ENCODE measurements at places on chromosomes 6 and 20.
A peak's percentile ranks its signal among the peaks of the same experiment; 100 is the strongest.

GRCh38 chr6:89567630-89568390, 70.7 kb downstream of the LYRM2 start:
- DNase-seq: no peak

DNA sequence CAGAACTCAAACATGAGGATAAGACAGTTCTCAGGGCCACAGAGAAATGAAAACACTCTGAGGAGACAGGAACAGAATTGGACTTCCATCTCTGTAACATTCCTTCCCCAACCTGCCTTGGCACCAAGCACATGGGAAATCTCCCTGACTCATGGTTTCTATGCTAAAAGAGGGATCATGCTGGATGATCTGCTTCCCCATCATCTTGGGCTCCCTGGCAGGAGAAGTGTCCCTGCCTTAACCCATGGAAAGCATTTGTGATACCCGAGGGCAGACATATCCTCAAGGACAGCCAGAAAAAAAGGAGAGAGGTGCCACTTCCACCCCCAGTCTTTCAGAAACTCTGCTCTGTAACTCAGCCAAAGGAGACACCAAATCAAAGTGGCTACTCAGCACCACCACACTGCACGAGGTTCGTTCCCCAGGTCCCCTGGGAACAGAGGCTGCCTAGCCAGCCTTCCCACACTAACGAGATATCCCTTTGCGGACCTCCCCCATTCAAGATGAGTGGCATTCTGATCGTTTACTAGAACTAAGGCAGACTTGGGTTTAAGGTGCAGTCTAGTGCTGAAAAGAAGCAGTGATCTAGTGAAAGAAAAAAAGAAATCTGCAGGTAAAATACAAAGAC, 34.8 kb downstream of the BLOC1S5 start:
- no peak for DNase-seq

DNA sequence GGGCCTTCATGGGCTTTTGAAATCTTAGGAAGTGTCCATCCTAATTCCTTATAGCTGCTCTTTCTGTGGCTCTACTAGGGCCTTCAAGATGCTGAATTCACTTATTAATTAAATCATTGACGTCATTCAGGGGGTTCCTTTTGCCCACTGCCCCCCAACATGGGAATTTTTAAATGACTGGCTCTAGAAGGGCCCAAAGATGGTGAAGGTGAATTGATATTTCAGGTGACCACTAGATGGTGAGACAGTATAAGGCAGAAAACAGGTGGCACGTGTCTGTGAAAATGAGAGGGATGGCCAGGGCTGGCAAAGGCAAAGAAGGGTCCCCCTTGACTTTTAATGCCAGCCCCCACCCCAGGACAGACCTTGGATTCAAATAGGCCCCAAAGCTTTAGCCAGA, 11.8 kb downstream of the GNAS start:
- DNase-seq: no peak

- no peak for DNase-seq
Observed at GRCh38 chr6:129662406-129662766, 47.6 kb downstream of the ARHGAP18 start.

DNA sequence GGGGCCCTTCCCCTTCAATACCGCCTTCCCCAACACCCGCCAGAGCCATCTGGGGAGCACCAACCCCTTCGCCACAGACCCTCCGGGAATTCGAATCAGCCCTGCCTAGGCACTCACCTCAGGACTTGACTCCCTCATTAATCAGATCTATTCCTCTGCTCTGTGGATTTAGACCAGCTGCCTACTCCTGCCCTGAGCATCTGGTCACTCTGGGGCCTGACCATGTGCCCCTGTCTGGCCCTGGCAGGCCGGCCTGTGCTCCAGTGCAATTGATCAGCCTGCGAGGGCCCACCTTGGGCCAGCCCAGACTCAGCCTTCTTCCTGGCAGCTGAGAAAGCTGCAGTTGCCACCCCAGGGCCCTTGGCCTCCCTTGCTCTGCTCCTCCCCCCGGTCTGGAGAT, 46.0 kb downstream of the GRM4 start:
- DNase-seq: no peak

- DNase-seq: no peak
Observed at GRCh38 chr6:13360671-13361540, 32.6 kb upstream of the TBC1D7 start.

- no peak for DNase-seq
Observed at GRCh38 chr6:40125680-40126394, 191.6 kb upstream of the MOCS1 start.

GRCh38 chr6:30720738-30721197, 616 bp downstream of the TUBB start:
- DNase-seq: no peak

DNA sequence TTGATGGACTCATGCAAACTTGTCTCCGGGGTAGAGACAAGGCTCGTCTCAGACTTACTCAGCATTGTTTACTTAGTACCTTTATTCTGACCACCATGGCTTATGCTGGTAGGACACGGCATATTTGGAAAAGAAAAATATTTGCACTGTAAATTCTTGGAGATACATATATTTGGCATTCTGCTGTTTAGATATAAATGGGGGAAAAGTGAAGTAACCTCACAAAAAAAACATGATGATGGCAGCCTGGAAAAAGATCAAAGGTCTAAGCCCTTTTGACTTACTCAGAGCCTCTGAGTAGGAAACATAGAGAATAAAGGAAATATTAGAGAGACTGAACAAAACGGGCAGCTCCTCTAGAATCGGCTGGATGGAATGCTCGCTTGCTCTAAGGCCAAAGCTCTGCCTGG, 32.5 kb downstream of the PDE10A start:
- no peak for DNase-seq

DNA sequence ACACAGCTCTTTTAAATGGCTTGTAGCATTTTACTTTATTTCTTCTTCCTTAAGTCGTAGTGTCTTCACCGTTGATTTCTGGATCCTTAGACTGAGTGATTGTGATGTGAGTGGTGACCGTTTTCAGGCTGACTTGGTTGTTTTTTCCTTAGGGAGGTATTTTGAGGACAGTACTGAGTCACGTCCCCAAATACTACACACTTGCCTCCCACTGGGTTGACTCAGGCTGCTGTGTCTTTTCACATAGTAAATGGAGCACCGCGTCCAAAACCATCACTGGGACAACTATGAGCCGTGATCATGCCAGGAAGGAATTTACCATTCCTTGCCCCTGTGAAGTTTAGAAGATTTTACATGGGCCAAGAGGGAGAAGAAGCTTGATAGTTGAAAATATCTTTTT, 174.1 kb downstream of the FARS2 start:
- DNase-seq: no peak

DNA sequence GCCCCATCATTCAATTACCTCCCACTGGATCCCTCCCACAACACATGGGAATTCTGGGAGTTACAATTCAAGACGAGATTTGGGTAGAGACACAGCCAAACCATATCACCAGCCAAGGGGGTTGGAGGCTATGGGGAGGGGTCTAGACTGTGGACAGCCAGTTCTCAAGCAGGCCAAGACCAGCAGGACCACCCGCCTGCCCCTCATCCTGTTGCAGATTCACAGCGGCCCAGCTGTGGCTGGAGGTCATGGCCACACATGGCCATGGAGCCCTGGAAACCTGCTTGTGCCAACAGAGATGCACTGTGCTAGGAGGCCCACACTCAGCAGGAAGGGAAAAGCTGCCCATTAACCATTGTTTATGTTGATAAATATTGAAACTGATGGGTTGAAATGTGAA, 240.5 kb downstream of the TTLL2 start:
- no peak for DNase-seq

DNA sequence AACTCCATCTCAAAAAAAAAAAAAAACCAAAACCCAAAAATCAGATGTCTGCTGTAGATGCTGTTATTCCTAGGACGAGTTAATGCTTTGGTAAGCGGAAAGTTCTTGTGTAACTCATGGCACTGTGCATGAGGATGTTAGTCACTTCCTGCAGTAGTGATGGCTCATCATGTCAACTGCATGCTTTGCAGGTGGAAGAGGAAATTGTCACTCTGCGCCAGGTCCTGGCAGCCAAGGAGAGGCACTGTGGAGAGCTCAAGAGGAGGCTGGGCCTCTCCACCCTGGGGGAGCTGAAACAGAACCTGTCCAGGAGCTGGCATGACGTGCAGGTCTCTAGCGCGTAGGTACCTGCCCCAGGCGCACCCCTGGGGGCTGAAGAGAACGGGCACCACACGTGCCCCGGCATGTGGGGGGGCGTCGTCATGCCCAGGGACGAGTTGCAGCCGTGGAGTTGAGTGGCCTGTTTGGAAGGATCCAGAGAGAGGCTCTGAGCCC, 8.5 kb downstream of the TPD52L2 start:
- DNase-seq: no peak

DNA sequence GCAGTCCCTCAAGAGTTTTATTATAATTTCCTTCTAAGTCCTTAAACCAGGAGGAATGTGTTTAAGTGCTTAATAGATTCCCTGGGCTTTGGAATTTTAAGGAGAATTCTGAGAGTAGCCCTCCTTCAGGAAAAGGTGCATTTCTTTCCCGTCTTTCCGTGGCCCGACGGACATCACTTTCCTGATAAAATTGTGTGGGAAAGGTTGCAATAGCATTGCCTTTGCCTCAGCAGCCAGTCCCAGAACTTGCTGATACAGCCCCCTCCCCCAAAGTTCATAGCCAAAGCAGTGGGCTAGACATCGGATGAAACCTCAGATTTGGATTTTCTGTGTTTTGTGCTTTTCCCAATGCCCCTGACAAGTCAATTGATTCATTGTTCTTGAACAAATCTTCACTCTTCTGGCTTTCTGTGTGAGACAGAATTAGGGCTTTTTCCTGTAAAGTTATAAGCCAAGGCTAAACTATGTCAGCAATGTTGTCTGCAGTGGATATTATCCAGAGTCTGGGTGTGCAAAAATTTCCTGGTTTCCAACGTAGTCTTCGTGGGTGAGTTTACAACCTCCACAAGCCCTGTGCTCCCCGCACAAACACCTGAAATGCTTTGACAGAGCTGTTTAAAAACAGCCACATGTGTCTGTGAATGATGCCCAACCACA, 1.1 kb upstream of the SMOC2 start:
- no peak for DNase-seq

DNA sequence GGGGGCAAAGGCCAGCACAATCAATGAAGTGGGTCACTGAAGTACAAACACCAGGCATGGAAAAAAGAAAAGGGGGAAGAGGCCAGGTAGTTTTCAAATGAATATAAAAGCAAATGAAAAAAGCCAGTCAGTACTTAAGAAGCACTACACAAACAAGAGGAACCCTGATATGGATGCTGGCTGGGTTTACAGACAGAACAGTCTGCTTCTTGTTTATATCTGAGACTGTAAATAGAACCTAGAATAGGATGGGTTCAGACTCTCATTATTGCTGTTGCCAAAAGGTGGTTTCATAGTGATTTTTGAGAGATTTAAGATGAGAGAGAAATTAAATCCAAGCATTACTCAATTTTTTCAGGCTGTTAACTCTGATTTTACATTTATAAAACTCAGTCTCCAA, 24.1 kb downstream of the USP45 start:
- DNase-seq: no peak

DNA sequence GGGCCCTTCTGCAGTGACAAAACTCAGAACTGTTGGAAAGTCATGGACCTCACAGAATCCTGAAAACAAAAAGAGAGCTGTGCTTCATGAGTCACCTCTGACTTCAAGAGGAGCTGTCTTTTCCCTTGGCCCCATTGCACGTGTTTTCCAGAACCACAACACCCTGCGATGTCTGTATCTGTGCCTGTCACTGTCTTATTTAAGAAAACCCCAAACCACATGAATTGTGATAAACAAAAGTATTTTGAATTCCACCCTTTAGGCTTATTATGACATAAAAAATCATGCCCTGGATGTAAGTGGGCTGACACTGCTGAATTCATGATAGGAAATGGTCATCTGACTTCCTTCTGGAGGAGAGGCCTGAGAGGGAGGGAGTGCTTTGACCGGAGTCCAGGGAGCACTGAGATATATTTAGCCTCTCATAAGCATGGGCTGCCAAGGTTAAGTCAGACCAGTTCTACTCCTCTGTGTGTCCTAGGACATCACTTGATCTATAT, 96.4 kb upstream of the DUSP22 start:
- DNase-seq: peak; percentile 29

- no peak for DNase-seq
Observed at GRCh38 chr6:158694913-158695312, 45.1 kb downstream of the SYTL3 start.

DNA sequence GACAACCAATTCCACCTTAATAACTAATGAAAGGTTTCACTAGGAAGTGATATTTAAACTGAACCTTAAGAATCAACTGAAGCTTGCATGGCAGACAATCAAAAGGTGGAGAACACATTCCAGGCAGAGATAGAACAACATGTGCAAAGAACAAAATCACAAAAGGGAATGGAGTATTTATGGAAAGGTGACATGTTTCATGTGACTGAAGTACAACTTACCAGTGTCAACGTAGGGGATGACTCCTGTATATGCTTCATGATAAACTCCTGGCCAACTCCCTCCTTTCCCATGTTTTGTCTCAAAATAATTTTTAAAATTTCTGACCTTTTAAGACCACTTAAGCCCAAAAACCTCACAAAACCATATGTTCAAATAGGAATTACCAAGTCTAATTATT, 6.6 kb downstream of the PLN start:
- DNase-seq: no peak

DNA sequence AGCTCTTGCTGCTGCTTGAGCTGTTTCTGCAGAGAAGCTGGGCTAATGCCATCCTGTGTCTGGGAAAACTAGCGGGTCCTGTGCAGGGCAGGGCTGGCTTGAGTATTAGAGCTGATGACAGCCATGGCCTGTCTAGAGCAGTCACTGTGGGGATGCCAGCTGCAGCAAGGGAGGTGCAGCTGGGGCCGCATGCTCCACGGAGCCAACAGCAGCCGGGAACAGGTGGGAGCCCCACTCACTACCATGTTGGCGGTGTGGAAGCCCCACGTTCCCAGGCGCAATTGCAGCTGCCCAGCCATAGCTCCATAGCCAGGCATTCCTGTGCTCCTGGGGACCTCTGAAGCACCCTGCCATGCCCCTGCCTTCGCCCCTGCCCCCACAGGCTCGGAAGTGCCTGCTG, 212.9 kb downstream of the TFAP2C start:
- no peak for DNase-seq

DNA sequence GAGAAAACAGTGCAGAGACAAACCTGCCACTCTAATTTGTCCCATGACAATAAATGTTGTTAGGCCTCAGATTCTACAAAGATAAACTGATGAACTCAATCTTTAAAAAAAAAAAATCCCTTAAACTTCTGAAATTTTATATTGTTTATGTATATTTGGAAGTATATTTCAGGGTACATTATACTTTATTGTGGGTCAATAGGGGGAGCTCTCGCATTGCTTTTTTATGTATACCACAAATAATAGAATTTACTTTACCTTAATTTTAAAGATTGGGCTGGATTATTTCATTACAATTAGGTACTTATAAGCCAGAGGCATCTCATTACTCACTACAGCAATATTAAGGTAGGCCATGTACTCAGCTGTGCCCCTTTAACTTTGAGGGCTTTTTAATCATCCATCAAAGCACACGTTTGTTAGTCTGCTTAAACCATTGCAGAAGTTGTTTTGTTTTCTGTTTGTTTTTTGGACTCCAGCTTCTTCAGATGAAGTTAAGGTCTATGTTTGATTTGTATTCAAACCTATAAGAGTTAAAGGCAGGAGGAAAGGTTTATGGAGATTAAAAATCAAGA, 56.3 kb upstream of the EYA4 start:
- peak; percentile 17 for DNase-seq
